ENCODE measurements at places on chromosomes 11 and 22.

DNA sequence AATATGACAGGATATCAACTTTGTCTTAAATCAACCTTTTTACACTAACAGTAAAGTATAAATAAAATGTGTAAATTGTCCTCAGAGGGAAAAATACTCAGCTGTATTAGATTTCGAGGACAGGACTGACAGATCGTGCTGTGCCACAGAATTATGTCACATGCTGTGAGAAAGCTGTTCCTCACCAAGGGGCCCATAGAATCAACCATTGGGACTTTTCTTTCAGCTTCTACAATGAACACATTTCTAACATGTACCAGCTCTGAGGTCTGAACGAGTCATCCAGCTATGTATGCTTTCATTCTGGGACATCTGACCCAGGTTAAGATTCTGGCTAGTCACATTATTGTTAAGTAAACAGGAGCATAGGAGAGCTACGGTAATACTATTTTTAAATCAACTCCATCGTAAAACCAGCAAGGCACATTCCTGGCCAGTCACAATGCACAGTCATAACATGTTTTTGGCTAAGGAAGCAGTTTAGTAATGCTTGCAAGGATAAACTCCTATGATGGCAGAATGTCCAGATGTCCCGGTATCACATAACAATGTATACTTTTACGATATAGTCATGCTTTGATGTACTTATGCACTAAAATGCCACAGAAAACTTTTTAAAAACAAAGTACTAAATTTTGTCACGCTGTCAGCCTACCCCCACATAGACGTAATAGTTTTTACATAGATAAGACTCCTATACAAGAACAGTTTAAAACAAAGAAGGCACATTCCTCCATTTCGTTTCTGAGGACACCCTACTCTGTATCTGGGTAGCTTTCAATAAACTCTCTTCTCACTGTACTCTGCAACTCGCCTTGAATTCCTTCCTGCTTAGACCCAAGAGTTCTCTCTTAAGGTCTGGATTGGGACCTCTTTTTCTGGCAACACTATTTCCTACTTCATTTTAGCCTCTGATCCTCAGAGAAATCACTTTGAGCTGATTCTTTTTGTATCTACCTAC is 27.4 kb downstream of the ZNF214 start:
- DNase-seq: peak; percentile 93

GRCh38 chr11:1350086-1350725 is 39.5 kb upstream of the BRSK2 start:
- DNase-seq: no peak

GRCh38 chr11:112656772-112657428 is 304.3 kb upstream of the NCAM1 start:
- DNase-seq: peak; percentile 97

GRCh38 chr22:42937164-42937843 is 77.6 kb downstream of the PACSIN2 start:
- peak; percentile 85 for DNase-seq

- DNase-seq: no peak
Observed at GRCh38 chr11:133844217-133844616, 1.1 kb downstream of the SPATA19 start.

GRCh38 chr11:66317723-66318599 is 1.1 kb upstream of the CD248 start:
- DNase-seq: peak; percentile 91

GRCh38 chr22:47563406-47564157 is 801.1 kb downstream of the TBC1D22A start:
- no peak for DNase-seq

DNA sequence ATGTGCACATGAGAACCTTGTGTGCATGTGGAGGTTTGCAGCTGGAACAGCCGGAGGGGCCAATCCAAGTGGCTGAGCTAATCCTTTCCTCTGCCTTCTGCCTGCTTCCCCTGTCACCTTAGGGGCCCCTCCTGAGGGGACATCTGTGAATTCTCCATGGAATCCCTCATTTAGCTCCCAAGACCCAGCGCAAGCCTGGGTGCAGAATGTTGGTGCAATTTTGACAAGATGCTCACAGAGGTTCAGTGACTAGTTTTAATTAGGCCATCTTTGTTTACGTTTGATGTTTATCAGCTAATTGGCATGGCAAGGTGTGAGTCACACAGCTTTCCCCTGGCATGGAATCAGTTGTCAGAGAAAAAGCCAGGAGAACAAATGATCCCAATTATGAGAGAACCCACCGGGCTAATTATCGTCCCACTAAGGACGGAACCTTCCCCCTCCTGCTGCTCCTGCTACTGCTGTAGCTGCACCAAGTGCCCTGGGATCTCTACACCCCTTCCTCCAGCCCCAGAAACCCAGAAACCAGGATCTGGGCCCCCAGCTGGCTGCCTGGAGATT is 63.6 kb upstream of the PAX6 start:
- DNase-seq: no peak

- DNase-seq: no peak
Observed at GRCh38 chr22:44516841-44517240, 18.8 kb upstream of the RTL6 start.

GRCh38 chr11:79232346-79232745 is 208.5 kb downstream of the TENM4 start:
- DNase-seq: peak; percentile 22

DNA sequence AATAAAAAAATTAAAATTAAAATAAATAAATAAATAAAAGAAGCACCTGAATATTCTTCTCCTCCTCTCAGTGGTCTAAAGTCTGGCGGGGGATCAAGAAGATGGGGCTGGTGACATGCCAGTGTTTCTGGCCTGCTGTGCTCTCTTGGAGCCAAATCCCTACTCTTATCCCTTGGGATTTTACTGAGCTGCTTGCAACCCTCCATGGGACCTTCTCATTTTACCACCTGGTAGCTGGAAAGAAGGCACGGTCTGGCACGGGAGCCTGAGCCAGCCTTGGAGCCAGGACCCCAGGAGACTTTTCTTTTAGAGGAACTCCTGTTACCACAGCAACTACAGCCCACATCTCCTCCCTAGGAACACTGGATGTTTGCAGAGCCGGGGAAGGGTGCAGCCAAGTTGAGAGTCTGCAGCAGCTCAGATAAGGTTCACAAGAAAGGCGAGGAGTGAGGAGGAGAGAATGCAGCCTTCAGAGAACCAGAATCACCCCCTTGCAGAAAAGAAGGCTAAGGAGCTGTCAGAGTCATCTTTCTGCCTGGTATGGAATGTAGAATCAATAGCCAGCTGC is 21.4 kb downstream of the CD6 start:
- no peak for DNase-seq

DNA sequence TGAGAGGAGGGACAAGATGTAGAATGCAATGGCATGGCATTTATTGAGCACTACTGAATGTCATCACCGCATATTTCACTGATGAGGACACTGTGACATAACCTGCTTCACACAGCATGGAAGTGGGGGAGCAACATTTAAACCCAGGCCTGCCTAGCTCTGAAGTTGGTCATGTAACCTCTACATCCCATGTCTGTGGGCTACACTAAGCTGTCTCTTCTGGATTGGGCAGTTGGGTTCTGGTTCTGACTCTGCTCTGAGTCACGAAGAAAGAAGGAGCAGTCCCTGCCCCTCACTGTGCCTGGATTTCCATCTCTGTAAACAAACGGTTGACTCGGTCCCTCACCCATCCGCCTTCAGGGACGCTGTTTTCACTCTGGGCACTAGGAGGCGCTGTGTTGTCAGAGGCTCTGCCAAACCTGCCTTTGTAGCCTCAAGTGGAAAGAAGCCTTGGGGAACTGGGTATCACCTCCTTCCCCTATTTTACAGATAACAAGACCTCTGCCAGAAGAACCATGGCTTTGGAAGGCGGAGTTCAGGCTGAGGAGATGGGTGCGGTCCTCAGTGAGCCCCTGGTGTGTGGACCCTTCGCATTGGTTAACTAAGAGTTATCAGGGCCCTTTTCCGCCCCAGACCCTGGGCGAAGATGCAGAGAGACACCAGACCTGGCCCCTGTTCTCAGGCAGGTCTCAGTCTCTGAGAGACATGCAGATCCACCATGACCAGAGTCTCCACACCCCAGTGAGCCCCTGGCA is 12.7 kb upstream of the ARHGEF17 start:
- DNase-seq: peak; percentile 83

GRCh38 chr11:116510166-116510565 is 262.6 kb downstream of the BUD13 start:
- no peak for DNase-seq

GRCh38 chr11:87432022-87432421 is 394.3 kb downstream of the TMEM135 start:
- DNase-seq: peak; percentile 41

DNA sequence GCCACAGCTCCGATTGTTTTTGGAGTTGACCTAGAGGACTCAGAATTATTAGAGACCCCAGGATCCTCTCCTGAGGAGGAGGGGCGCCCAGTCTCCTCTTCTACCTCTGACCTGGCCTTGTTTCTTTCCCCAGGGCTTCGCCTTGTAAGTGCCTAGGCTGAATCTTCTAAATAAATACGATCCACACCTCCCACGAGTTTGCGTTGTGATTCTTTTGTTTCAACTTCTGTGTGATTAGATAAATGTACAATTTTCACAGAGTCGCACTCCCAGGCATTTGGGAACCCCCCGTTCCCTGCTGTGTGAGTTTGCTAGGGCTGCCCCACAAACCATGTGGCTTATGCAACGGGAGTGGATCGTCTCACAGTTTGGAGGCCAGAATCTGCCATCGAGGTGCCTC is 1.2 kb downstream of the KRTAP5-8 start:
- no peak for DNase-seq

GRCh38 chr11:111911563-111912401 is at the start of gene CRYAB:
TSS of gene CRYAB (minus strand) at chr11:111911770. CDS start at chr11:111911724, 46 bp downstream.
- DNase-seq: peak; percentile 96

DNA sequence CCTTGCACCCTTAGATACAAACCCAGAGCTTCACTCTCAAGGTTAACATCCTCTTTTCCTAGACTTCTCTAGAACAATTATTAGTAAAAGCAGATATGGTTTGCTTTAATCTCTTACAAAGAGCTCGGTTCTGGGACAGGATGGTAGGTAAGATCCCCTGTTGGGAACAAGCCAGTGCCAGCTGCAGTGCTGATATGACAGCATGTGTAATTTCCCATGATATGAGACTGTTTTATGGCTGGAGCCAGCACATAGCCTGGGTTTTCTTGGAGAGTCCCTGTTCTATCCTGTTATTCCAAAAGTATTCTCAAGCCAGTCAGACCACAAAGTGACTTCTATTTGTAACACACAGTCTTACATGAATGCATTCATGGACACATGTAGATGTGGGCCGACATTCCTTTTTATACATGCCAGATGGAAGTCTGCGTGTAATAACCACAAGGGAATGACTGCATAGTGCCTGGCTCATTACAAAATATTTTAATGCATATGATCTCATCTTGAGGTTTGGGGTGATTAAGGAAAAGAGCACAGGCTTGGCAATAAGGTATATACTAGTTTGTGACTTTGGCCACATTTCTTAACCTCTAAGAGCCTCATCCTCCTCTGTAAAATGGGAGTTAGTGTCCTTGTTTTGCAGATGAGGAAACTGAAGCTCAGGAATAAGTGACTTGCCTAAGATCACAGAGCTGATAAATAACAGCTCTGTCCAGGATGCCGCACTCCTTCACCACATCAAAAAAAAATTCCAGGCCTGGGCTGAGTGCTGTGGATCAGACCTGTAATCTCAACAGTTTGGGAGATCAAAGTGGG is 21.8 kb downstream of the CLMP start:
- DNase-seq: peak; percentile 99

DNA sequence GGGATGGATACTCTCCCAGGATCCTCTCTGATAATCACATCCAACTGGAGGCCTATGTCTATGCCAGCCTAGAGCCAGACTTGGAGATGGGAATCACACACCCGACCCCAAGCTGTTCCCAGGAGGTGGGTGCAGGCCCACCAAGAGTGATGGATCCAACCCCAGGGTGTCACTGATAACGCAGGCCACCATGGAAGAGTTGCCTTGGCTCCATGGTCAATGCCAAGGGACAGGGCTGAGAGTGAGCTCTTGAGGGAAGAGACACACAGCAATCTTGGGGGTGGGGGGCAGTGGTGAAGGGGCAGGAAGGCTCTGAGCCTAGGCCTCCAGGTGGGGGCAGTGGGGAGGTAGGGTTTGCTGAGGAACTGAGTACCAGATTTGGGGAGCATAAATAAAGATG is 16.9 kb downstream of the TUB start:
- DNase-seq: no peak

- no peak for DNase-seq
Observed at GRCh38 chr11:37394236-37394870, 796.3 kb upstream of the RAG2 start.

DNA sequence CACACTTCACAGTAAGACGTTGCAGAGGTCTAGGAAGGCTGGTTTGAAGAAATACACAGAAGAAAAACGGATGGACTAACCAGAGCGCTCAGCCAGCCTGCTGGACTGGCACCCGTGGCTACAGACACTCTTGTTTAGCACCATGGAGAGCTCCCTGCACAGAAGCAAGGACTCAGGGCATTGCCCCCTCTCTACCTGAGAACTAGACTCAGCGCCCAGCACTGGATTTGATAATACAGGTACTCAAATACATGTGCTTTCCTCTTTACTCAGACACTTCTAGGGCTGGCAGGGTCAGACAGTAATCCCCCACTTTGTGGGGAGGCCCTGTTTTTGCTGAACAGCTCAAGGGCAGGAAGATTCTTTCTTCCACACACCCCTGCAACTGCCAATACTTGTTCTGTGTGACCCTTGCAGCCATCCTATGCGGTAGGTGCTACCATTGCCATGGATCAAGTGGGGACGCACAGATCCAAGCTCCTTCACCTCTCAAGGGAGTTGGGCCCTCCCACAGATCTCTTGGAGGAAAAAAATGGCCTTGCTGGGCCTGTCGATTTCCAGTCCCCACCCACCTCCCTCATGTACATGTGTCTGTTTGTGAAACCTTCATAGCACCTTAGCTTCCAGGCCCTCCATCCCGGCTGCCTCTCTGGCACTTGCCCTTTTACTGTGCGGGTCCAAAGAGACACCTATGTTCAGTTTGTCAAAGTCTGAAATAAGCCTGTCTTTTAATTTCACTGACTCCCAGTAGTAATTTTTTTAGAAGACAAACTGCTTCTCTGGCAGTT is 5.1 kb upstream of the P2RX6 start:
- DNase-seq: peak; percentile 49

DNA sequence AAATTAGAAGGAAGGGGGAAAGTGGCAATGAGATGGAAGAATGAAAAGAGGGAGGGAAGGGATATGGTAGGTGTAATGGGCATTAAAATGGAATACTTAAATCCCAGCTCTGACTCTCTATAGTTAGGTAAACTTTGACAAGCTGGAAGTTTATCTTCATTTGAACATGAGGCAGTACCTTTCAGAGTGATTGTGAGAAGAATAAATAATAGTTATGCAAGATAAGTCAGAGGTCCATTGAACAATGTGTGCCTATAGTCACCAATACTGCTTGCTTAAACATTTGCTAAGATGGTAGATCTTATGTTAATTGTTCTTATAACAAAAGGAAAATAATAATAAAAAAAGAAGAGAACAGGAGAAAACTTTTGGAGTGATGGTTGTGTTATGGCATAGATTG is 545.8 kb upstream of the CCDC90B start:
- DNase-seq: no peak

- no peak for DNase-seq
Observed at GRCh38 chr11:100675115-100675650, 11.9 kb upstream of the ARHGAP42 start.

Measured in fibroblast of skin of right biceps (primary cell).